Suprapubic skin (tissue), 4 donors: ENCODE measurements at places on chromosomes 6 and 20. TPM values are rescaled to one million over a fixed set of nuclear protein-coding genes. Genes with fewer than 3 reads are reported as not detected.

SLC35D3 gene
- total RNA-seq = 0.18 TPM

TAAR5 gene
- total RNA-seq = not detected

ADGRF1 gene
- 0.31 TPM for total RNA-seq

TRIM15 gene
- 0.19 TPM for total RNA-seq
